GM23338 (cell line): ENCODE measurements at places on chromosomes 5 and 9. TPM values are rescaled to one million over a fixed set of nuclear protein-coding genes. Genes with fewer than 3 reads are reported as not detected.
A peak's percentile ranks its signal among the peaks of the same experiment; 100 is the strongest.

The PCDH12 gene
- total RNA-seq = 0.12 and 0.14 TPM in 2 replicates

DNA sequence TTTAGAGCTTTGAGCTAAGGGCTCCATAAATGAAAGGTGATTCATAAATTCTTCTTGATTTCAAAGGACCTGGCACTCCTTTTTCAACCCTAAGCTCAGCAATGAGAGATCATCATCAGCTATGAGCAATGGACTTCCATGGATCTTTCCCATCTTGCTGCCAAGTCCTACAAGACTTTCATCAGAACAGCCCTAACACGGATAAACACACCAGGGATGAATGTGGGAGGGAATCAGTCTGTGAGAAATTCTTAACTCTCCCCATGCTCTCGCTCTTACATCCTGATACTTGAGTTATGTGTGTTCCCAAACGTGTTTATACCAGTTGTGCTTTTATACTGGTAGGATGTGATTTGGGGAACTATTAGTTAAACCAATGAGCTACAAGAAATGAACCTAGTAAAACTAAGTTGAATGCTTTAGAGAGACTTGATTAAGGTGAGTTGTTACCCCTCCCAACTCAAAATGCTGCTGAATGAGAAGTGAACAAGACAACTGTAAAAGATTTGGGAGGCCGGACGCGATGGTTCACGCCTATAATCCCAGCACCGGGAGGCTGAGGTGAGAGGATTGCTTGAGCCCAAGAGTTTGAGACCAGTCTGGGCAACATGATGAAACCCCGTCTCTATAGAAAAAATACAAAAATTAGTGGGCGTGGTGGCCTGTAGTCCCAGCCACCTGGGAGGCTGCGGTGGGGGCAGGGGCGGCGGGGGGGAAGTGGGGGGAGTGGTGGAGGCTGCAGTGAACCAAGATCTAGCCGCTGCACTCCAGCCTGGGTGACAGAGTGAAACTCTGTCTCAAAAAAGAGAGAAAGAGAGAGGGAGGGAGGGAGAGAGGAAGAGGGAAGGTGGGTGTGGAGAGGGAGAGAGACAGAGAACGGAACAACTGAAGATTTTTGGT lies 5.2 kb upstream of the RPL26L1 start:
- no peak for DNase-seq
- no peaks in the 10 kb centered on the region for H3K36me3 ChIP-seq
- no peaks in the 10 kb centered on the region for H3K4me1 ChIP-seq

DNA sequence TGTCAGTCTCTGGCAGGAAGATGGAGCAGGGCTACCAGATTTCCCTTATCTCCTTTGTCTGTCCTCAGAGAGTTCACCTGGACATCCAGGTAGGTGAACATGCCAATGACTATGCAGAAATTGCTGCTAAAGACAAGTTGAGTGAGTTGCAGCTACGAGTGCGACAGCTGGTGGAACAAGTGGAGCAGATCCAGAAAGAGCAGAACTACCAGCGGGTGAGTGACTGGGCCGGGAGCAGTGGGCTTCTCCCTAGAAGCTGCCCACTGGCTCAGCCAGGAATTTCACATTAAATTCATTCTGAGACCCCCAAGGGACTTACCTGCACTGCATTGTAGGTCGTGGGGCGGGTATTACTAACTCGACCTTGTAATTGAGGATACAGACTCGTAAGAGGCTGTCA lies 2.1 kb downstream of the TMED9 start:
- peaks cover 16% of the 10 kb centered on the region for H3K36me3 ChIP-seq
- H3K4me3 ChIP-seq = no peak overlapping the region
- H3K4me1 ChIP-seq = peaks cover 4% of the 10 kb centered on the region; the same call in 1 of the 2 replicates
- DNase-seq = no peak

The SMIM33 gene
- total RNA-seq = not detected in 2 replicates

The TLE4 gene
- 43.9 and 45.8 TPM in 2 replicates for total RNA-seq

DNA sequence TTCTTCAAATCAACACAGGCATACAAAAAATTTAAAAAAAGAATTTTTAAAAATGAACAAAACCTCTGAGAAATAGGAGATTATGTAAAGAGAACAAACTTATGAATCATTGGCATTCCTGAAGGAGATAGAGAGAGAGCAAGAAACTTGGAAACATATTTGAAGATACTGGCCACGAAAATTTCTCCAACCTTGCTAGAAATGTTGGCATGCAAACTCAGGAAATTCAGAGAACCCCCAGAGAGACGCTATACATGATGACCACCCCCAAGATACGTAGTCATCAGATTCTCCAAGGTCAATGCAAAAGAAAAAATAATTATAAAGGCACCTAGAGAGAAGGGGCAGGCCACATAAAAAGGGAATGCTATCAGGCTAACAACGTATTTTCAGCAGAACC lies 472.5 kb downstream of the MTRR start:
- 0 out of 2 replicates have a peak, but pooled peaks cover 4% of the 10 kb centered on the region for H3K36me3 ChIP-seq
- no peaks in the 10 kb centered on the region for H3K27me3 ChIP-seq
- no peaks in the 10 kb centered on the region for H3K4me1 ChIP-seq

The PCDHGB3 gene
- total RNA-seq = 4.8 and 5.8 TPM in 2 replicates

DNA sequence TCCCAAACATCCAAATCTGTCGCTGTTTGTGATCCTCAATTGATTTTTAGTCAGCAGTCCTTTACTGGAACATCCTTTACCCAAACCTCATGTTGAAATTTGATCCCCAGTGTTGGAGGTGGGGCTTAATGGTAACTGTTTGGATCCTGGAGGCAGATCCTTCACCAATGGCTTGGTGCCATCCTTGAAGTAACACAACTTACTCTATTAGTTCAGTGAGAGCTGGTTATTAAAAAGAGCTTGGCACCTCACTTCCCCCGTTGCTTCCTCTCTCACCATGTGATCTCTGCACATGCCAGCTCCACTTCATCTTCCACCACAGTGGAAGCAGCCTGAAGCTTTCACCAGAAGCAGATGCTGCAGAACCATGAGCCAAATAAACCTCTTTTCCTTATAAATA lies 40.3 kb downstream of the DNAJB5 start:
- H3K36me3 ChIP-seq = no peaks in the 10 kb centered on the region
- no peak for DNase-seq
- no peak overlapping the region for H3K4me3 ChIP-seq
- H3K4me1 ChIP-seq = peaks cover 24% of the 10 kb centered on the region
- no peak overlapping the region for H3K27ac ChIP-seq
- no peaks in the 10 kb centered on the region for H3K27me3 ChIP-seq

DNA sequence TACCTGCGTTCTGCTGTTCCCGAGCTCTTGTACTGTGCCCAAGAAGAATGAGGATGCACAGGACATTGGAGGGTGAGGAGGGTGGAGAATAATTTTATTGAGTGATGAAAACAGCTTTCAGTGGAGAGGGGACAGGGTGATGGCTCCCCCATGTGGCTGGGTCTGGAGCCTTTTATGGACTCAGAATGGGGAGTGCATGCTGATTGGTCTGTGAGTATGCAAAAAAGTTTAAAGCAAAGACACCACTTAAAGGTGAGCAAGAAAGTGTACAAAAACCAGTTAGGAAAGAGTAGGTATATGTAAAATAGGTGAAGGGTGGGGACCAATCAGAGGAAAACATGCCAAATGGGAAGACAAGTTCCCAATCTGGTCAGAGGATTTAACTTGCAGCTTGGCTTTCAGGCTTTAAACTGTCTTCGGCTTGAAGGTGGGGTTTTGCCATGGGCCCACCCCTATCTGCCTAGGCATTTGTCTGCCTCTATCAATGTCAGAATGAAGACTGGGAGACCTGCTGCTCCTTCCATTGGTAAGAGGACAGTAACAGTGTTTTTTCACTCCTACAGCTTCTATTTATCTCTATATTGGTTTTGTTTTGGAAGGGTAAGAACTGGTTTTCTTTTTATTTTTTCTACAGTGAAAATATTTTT lies 118.0 kb upstream of the RAI14 start:
- no peaks in the 10 kb centered on the region for H3K27me3 ChIP-seq
- no peaks in the 10 kb centered on the region for H3K36me3 ChIP-seq

DNA sequence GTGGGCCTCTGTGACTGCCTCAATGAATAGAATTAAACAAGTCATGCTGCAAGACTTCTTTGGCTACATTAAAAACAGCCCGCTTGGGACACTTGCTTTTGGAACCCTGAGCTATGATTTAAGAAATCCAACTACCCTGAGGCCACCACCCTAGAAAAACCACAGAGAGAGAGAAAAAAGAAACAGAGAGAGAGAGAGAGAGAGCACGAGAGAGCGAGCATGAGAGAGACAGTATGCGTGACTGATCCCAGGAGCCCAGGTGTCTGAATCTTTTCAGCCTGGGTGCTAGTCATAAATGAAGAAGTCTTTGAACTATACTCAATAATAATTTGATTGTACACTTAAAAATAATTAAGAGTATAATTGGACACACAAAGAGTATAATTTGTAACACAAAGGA lies 123.1 kb upstream of the FREM1 start:
- H3K4me3 ChIP-seq = no peak overlapping the region
- H3K36me3 ChIP-seq = no peaks in the 10 kb centered on the region
- DNase-seq = no peak
- H3K27me3 ChIP-seq = no peaks in the 10 kb centered on the region
- no peaks in the 10 kb centered on the region for H3K4me1 ChIP-seq
- H3K27ac ChIP-seq = no peak overlapping the region

GRCh38 chr5:53170746-53171349 lies 61.3 kb upstream of the MOCS2 start:
- no peaks in the 10 kb centered on the region for H3K4me1 ChIP-seq
- DNase-seq = peak; percentile 53
- no peaks in the 10 kb centered on the region for H3K36me3 ChIP-seq
- H3K4me3 ChIP-seq = no peak overlapping the region

The FST gene
- 7.6 and 8.0 TPM in 2 replicates for total RNA-seq

GRCh38 chr5:136811086-136811485 lies 445.7 kb upstream of the TRPC7 start:
- no peaks in the 10 kb centered on the region for H3K27me3 ChIP-seq
- H3K27ac ChIP-seq = no peak overlapping the region
- no peak overlapping the region for H3K4me3 ChIP-seq
- H3K4me1 ChIP-seq = no peaks in the 10 kb centered on the region
- no peaks in the 10 kb centered on the region for H3K36me3 ChIP-seq

The IL13 gene
- total RNA-seq = not detected in 2 replicates

- no peak overlapping the region for H3K27ac ChIP-seq
- peaks cover 2% of the 10 kb centered on the region for H3K4me1 ChIP-seq
- no peak overlapping the region for H3K4me3 ChIP-seq
- DNase-seq = no peak
These were observed 342.7 kb upstream of the RFX3 start for GRCh38 chr9:3868466-3868865.

The DBH gene
- total RNA-seq = 0.24 TPM in 1 of 2 replicates, not detected in the other

- no peaks in the 10 kb centered on the region; the same call in 1 of the 2 replicates for H3K36me3 ChIP-seq
- H3K4me1 ChIP-seq = no peaks in the 10 kb centered on the region
- no peaks in the 10 kb centered on the region for H3K27me3 ChIP-seq
- no peak overlapping the region for H3K4me3 ChIP-seq
- no peak overlapping the region for H3K27ac ChIP-seq
These were observed 39.0 kb downstream of the CACNA1B start for GRCh38 chr9:137916540-137916939.
